ENCODE measurements at places on chromosomes 6 and 20.

DNA sequence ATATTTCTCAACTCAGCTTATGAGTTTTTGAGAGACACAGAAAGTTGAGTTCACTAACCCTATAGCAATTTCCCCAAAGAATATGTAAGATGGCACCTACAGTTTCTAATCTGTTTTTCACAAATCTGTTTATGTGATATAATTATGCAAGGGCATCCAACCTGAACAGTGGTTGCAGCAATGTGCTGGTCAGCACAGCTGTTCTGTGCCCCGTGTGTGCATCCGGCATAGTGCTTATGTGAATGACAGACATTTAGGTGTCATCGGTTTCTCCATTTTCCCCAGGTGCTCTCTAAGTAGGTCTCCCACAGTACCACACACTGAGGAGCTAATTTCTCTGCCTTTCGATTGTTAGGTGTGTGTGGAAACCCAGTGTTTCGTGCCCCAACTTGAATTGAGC lies 7.7 kb upstream of the BACH2 start:
- no peak for DNase-seq

DNA sequence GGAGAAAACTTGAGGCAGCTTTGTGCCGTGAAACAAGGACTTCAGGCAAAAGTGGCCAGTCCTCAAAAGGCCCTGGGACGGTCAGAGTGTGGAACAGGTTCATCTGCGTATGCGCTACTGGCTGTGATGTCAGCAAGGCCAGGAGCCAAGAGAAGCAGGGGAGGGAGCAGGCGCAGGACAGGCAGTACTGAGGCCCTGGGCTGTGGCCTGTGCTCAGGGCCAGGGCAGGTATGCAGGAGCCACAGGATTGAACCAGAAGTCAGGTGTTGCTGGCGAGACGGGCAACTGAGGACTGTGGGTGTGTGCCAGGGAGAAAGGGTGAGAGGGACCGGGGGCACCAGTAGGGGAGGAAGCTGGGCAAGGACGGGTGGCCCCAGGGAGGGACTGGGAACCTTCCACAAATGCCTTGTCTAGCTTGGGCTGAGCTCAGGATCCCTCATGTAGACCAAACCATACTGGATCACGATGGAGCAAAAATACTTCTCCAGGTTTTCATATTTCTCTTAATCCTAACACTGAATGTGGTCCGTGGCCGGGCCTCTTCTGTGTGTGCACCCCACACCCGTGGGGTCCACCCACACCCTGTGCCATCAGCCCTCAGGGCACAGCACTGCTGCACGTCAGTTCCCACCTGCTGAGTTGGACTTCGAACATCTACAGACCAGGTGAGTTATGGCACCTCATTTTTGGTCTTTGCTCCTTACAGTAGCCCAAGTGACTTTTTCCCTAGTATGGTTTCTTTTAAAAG lies 46.9 kb downstream of the GINS1 start:
- DNase-seq = no peak

DNA sequence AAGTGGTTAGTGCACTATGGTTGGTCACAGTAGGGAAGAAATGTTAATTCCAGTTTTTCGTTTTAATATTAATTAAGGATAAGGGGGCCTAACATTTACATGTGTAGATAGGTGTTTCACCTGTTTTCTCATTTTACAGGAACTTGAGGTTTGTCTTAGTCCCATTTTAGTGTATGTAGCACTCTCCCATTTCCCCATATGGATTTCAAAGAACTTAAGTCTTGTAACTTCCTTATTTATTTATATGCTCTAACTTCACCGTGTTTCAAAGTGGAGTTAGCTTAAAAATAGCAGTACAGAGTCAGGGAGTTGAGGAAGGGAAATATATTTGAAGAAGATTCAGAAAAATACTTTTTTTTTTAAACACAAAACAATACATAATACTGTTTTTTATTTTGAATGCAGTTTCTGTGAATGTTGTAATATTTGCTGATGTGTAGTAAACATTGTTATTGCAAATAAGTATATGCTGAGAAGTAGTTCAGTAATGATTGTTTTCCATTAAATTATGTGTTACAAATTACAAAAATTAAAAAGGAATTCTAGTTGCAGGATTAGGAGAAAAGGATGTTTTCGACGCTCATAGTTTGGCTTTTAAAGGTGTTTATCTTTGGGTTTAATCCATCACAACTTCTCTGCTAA lies 3.5 kb downstream of the SCAF8 start:
- no peak for DNase-seq

- no peak for DNase-seq
Measured at GRCh38 chr6:97026298-97026697, 101.8 kb downstream of the KLHL32 start.

GRCh38 chr6:105831311-105832097 lies 254.6 kb upstream of the PRDM1 start:
- DNase-seq = no peak

- DNase-seq = no peak
Measured at GRCh38 chr6:30029588-30029987, 31.5 kb upstream of the POLR1H start.

Data from mucosa of gallbladder (tissue), 1 donor.